ENCODE measurements at places on chromosomes 13 and 19. TPM values are rescaled to one million over a fixed set of nuclear protein-coding genes. Genes with fewer than 3 reads are reported as not detected.

GRCh38 chr19:34041925-34042521 lies 130.3 kb upstream of the LSM14A start:
- peak; percentile 46 for DNase-seq
- H3K36me3 ChIP-seq = no peaks in the 10 kb centered on the region
- no peak overlapping the region for H3K27ac ChIP-seq
- H3K4me3 ChIP-seq = no peak overlapping the region
- H3K4me1 ChIP-seq = no peaks in the 10 kb centered on the region
- H3K27me3 ChIP-seq = no peaks in the 10 kb centered on the region

Gene CEACAM8
- total RNA-seq = not detected

DNA sequence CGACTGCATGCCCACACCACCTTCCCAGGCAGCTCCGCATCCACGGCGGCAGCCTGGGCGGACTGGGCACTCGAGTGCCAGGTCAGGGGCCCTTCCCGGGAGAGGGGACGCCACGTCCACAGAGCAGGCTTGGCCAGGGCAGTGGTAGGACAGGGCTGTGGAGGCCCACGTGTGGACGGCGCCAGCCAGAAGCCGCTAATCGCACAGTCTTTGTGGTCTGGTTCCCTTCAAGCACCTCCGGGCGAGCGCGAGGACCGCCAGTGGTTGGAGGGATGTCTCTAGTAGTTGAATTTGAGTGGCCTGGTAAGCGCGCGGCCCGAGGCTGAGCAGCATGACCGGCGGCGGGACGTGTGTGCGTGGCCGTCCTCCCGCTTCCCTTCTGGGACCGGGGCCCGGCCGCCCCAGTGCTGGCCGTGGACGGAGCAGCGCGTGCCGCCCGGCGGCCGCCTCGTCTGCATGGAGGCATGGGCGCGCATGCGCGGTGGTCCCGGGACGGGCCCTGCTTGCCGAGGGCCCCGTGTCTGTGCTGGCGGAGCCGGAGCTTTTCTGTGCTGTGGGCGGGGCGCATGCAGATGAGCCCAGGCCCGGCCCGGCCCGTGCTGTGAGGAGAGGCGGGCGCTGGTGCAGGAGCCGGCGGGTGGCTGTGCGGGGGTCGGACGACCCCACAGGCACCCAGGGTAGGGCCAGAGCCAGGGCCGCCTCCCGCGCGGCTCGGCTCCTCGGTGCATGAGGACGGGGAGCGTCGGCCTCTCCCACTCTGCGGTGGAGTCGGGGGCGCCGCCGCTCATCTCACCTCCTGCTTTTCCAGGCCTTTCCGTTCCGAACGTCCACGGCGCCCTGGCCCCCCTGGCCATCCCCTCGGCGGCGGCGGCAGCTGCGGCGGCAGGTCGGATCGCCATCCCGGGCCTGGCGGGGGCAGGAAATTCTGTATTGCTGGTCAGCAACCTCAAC lies 8.6 kb downstream of the PTBP1 start:
- no peak for DNase-seq
- no peaks in the 10 kb centered on the region for H3K27me3 ChIP-seq
- no peak overlapping the region for H3K4me3 ChIP-seq
- H3K4me1 ChIP-seq = no peaks in the 10 kb centered on the region
- peaks cover 96% of the 10 kb centered on the region for H3K36me3 ChIP-seq

Gene PRX
- 4.8 TPM for total RNA-seq

Gene NAPSA
- total RNA-seq = 4.4 TPM

Gene ZNF555
- total RNA-seq = 4.5 TPM

- no peaks in the 10 kb centered on the region for H3K4me1 ChIP-seq
- H3K27me3 ChIP-seq = no peaks in the 10 kb centered on the region
- peak overlapping the region; percentile 69 for H3K4me3 ChIP-seq
- peak overlapping the region; percentile 80 for H3K27ac ChIP-seq
- no peak for DNase-seq
Observed at GRCh38 chr13:94602467-94602866, 810 bp downstream of the GPR180 start.

GRCh38 chr13:53005626-53006025 lies 23.0 kb upstream of the OLFM4 start:
- H3K4me3 ChIP-seq = no peak overlapping the region
- H3K36me3 ChIP-seq = no peaks in the 10 kb centered on the region
- no peaks in the 10 kb centered on the region for H3K4me1 ChIP-seq
- H3K27ac ChIP-seq = no peak overlapping the region
